NCI-H774 (cell line): ENCODE measurements at places on chromosomes 1 and 21.
A peak's percentile ranks its signal among the peaks of the same experiment; 100 is the strongest.

DNA sequence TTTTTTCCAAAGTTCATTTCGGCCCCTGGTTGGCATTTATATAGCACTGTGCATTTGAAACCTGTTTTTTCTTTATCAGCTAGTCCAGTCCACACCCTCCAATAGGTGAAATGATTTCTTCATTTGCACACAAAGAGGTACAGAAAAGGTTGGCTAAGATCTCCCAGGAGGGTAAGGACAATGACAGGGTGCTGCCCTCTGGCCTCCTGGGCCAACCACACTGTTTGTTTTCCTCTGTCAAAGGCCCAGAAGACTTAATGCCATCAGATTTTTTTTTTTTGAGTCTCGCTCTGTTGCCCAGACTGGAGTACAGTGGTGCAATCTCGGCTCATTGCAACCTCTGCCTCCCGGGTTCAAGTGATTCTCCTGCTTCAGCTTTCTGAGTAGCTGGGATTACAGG lies 70.1 kb upstream of the EFHD2 start:
- no peak for DNase-seq

DNA sequence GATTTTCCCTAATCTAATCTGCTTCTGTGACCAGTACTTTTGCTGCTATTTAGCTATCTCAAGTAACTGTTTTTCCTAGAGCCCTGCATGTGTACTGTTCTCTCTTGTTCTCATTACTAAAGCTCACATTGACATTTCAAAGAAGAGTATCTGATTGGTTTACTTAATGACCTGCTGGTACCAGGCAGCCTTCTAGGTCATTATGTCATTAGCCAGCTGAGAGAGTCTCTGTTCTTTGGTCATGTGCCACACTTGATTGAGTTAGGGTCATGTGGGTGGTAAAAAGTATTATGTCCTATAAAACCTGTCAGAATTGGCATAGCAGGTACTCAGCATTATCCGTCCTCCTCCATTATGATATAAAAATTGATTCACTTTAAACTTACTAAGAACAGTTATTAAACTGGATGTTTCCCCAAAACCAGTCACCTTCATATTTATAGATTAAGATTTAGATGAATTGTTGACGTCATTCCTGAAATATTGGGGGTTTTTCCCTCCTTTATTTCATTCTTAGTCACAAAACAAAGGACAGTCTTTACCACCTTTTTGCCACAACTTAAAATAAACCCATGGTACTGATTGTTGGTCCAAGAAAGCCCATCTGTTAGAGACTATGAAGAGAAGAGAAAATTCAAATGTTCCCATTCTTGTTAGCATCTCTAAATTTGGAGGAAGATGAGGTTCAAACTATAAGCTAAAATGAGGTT lies 22.2 kb downstream of the FNDC5 start:
- peak; percentile 65 for DNase-seq

DNA sequence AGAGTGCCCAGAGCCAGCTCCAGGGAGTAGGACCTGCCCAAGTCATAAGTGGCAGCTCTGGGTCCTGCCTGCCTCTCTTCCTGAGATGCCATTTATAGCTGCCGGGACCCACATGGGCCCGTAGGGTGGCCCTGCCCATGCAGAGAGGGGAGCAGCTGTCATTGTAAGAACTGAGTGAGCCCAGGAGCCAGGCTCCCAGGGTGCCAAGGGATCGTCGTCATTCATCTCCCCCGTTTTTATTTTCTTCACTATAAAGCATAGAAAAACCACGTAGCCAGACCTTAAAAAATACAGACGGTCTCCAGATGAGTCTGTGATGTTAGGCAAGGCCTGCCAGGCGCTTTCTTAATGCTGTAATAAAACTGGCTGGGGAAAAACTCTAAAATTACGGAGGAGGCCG lies 90.7 kb downstream of the IGSF21 start:
- no peak for DNase-seq

GRCh38 chr1:211478801-211479578 lies 13.0 kb downstream of the RD3 start:
- no peak for DNase-seq

- DNase-seq, result no peak
Observed at GRCh38 chr1:111141245-111142220, 1.5 kb downstream of the CEPT1 start.
